Adrenal gland (tissue), 19 donors: ENCODE measurements at places on chromosomes 3 and 15. TPM values are rescaled to one million over a fixed set of nuclear protein-coding genes. Genes with fewer than 3 reads are reported as not detected.

The CELSR3 gene
- polyA plus RNA-seq, result 1.4 TPM

The CDHR4 gene
- polyA plus RNA-seq, result not detected

The IL5RA gene
- polyA plus RNA-seq, result under 0.01 TPM

The SKOR1 gene
- polyA plus RNA-seq, result not detected

The GOLGA6L4 gene
- polyA plus RNA-seq, result 15.8 TPM

The ZPLD1 gene
- polyA plus RNA-seq, result not detected

The ROPN1 gene
- not detected for polyA plus RNA-seq

The NR1I2 gene
- polyA plus RNA-seq, result 0.27 TPM

The RBP2 gene
- 0.99 TPM for polyA plus RNA-seq

The TPRG1 gene
- 8.7 TPM for polyA plus RNA-seq

The GXYLT2 gene
- 2.7 TPM for polyA plus RNA-seq

The GPR15 gene
- not detected for polyA plus RNA-seq

The SLC28A1 gene
- polyA plus RNA-seq, result 0.03 TPM

The MCTP2 gene
- 2.7 TPM for polyA plus RNA-seq
